Memory B cell (primary cell): ENCODE measurements at places on chromosomes 11 and 22.

DNA sequence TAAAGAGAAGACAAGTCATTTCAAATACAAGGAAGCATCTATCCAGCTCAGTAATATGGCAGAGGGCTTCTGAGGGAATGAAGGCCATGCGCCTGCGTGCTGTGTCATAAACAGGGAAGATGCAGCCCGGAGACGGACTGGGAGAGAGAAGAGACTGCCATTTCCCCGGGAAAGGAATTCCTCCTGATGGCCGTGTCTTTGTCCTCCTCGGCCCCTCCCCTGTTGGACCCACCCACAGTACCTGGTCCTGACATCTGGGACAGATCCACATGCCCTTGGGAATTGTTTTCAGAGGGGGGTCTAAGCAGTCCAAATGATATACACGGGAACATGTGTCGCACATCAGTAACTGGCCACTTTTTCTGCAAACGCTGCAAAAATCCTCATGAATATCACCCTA, 15.5 kb downstream of the LARGE2 start:
- DNase-seq, result no peak

DNA sequence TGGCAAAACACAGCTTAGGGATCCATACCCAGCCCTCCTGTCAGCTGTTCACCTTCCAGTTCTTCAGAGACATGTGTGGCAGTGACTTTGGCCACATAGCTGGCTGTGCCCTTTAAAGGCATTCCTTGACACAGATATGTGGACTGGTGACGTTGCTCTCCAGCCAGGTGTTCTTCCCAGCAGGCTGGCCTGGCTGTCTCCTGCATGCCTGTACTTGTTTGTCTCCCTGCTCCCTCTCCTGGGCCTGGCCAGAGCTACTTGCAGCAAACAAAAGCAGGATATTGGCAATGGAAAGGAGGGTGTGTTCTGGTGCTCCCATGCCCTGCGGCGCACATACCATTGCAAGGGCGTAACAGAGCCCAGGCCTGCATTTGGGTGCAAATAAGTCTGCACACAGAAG, 38.3 kb downstream of the PIK3IP1 start:
- no peak for DNase-seq

- no peak for DNase-seq
Measured at GRCh38 chr11:127393460-127393997, 393.0 kb upstream of the KIRREL3 start.

DNA sequence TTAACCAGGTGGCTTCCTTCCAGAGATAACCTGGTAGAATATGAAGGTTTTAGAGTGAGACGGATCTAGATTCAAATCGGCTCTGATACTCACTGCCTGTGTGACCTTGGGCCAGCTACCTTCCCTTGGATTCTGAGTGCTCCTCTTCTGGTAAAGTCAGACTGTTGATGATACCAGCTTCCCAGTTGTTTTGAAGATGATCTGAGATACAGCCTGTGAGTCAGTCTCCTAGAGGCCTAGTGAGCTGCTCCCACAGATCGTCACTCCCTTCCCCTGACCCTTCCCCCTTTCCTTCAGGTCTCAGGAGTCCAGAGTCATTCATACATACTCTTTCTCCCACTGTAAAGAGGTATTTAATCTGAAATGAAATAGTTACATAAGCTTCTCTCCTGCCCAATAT, 207.8 kb downstream of the GRIK4 start:
- no peak for DNase-seq

DNA sequence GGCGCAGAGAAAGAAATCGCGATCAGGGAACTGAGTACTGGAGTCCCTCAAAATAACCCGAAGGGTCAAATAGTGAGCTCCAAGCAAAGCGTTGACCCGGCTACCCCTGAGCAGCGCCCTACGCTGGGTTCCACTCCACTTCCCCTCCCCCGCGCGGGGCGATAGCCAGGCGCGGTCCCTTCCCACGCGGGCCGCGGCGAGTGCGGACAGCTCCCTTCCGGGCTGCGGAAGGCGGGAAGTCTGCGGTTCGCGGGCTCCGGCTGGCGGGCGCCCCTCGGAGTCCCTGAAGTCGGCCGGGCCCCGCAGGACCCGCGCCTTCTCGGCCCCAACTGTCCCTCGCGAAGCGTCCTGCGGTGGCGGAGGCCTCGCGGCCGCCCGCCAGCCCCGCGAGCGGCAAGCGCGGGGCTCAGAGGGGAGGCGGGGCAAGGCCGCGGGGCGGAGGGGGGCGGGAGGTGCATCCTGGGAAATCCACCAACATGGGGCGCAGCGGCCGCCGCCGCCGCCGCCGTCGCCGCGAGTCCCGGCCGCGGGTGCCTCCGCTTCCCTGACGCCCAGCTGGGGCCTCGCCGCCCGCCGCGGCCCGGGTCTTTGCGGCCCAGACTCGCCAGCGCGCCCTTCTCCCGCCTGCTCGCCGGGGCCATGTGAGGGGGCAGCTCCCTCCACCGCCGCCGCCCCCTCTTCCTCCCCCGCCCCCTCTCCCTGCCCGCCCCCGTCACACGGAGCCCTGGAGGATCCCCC, at the start of gene QSER1:
TSS of gene QSER1 (plus strand) at position 457 of the 738 bp plus-strand sequence. CDS start 315 bp downstream, outside the sequence.
- DNase-seq, result peak; percentile 68

DNA sequence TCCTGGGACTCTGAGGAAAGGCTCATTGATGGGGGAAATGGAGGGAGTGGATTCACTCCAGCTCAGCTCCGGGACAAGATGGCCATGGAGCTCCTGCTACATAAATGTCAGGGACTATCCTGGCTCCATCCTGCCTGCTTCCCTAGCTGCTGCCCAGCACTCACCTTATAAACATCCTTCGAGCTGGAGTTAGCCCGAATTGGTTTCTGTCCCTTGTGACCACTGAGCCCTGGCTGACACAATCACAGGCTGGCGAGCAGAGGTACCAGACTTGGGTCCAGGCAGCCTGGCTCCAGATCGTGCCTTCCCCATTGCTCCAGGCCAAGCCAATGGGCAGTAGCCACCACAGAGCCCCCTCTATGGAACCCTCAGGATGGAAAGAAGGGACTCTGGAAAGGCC, 77.6 kb downstream of the FDX1 start:
- DNase-seq, result no peak

GRCh38 chr22:30347255-30347892, 9.3 kb downstream of the SF3A1 start:
- no peak for DNase-seq

- DNase-seq, result no peak
Measured at GRCh38 chr22:40966726-40967085, 15.5 kb downstream of the RBX1 start.

- DNase-seq, result no peak
Measured at GRCh38 chr11:10400856-10401255, 54.2 kb upstream of the AMPD3 start.

- no peak for DNase-seq
Measured at GRCh38 chr11:44693654-44694119, 33.1 kb upstream of the TSPAN18 start.

DNA sequence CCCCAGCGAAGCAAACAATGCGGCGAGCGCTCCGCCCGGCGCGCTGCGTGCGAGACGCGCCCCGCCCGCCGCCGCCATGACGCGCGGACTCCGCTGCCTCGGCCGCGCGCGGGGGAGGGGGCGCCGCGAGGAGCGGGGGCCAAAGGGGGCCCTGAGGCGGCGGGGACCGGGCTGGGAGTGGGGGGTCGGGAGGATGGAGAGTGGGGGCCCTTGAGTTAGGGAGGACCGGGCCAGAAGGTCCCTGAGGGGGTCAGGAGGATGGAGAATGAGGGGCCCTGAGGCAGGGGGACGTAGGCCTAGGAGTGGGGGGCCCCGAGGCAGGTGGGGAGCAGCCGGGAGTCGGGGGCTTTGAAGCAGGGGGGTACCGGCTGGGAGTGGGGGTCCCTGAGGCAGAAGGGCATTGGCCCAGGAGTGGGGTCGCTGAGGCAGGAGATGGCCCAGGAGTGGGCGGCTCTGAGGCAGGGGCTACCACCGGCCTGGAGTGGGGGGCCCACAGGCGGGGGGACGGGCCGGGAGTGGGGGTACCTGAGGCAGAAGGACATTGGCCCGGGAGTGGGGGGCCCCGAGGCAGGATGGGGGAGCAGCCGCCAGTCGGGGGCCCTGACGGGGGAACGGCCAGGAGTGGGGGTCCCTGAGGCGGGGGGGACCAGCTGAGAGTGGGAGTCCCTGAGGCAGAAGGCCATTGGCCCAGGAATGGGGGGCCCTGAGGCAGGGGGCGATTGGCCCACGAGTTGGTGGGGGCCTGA, at the start of gene BRD1:
TSS of gene BRD1 (minus strand) at position 21 of the 746 bp plus-strand sequence. CDS start 3,556 bp downstream, outside the sequence.
- peak; percentile 44 for DNase-seq

DNA sequence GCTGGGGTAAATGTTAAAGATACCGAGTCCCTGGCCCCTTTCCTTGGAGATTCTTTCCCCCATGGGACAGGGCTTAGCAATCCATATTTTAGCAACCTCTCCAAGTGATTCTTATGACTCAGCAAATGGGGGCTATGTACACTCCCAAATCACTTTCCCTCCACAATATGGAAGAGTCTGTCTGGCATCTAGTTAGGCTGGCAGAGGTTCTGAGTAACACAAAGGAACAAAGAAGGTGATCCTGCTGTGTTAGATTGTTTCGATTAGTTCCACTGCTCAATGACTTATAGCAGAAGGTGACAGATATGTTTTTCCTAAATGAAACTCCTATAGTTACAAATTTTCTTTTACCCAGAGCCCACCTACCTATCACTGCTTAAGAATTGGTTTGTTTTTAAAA, 154.0 kb upstream of the SYT13 start:
- no peak for DNase-seq

- no peak for DNase-seq
Measured at GRCh38 chr11:120712014-120712413, 200.5 kb downstream of the GRIK4 start.

- no peak for DNase-seq
Measured at GRCh38 chr11:73579641-73580434, 18.1 kb downstream of the FAM168A start.

DNA sequence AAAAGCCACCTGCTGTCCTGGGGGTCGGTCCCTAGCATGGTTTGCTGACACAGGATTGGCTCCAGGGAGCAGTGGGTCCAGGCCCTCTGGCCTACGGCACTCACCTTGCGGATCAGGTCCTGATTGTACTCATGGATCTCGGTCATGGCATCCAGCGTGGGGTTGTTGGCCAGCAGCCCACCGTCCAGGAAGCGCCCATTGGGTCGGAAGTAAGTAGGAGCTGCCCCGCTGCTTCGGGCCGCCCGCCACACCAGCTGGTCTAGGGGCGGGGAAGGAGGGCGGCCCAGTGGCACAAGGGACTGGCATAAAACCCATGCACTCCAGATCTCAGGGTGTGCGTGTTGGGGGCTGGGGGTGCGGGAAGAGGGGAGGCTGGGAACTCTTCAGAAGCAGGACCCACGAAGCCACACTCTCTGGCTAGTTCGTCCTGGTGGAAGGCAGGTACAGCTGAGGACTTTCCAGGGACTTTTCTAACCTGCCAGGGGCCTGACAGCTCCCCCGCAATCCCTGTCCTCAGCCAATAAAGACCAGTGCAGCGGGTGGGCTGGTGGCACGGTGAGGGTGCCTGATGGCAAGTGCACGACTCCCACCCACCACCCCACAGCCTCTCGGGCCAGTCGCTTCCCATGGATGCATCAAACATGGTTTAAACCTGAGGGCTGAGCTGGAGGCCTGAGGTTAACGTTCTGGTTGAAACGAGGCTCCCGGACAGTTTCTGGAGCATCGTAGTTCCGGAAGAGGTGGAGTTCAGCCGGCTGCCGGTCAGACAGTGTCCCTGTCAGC, 5.1 kb upstream of the BAIAP2L2 start:
- no peak for DNase-seq

- no peak for DNase-seq
Measured at GRCh38 chr22:24937114-24937513, 9.4 kb downstream of the LHFPL7 start.

DNA sequence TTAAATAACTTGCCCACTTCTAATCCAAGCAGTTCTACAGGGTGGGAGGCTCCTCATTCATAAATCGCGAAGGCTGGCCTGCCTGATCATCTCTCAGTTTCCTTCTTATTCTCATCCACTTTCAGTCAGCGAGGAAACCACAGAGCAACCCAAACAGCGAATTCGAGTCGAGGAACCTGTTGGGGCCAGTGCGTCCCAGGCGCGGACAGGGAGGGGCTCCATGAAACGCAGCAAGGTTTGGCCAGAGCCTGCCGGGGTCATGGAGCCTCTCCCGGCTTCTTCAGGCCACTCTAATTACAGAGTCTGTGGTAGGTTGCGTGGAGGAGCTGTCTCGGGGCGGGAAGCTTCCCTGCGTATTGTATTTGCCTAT, 741 bp upstream of the NAV2 start:
- DNase-seq, result no peak
